NCI-H1930 (cell line): ENCODE measurements at places on chromosomes 12 and 14.

DNA sequence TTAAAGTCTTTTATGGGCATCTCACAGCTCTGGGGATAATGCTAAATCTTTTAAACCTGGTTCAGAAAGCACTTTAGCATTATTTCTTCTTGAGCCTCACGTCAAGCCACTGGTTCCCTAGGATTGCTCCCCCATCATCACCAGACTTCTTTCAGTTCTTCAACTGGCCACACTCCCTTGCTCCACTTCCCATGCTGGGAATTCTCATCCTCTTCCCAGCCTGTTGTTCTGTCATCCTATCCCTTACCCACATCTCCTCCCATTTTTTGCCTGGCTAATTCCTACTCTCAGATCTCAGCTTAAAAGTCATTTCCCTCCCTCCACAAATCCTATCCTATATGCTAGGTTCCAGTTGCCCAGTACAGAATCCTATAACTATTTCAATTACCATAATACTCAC, 14.4 kb downstream of the FERMT2 start:
- DNase-seq: no peak

DNA sequence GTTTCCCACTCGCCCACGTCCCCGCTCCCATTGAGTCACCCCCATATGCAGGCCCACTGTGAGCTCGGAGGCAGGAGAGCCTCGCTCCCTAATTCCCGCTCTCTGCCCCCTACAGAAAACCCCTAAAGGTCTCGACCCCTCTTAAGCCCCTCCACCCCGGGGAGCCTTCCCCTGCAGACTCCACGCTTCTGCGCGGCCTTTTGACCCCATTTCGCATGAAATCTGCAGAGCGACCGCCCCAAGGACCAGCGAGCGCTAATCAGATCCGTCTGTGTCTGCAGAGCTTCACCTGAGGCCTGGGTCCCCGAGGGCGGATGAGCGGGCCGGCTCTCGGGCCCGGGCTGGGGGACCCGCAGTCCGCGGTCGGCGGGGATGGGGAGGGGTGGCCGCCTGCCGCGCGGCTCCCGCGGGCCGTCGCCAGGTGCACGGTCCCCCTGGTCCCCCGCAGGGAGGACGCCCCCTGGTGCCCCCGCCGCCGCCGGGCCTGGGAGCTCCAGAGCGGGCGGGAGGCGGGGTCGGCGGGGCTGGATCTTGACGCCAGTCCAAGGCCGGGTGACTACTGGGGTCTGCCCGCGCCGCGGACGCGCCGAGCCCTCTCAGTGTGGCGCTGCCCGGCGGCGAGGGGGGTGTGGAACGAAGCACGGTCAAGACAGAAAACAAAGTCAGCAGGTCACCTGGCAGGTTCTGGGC, 10.1 kb downstream of the BMP4 start:
- DNase-seq: no peak

- peak; percentile 24 for DNase-seq
These were observed 5.5 kb upstream of the CELA1 start for GRCh38 chr12:51351913-51352532.

GRCh38 chr14:105173901-105174894, 5.6 kb upstream of the JAG2 start:
- DNase-seq: no peak

DNA sequence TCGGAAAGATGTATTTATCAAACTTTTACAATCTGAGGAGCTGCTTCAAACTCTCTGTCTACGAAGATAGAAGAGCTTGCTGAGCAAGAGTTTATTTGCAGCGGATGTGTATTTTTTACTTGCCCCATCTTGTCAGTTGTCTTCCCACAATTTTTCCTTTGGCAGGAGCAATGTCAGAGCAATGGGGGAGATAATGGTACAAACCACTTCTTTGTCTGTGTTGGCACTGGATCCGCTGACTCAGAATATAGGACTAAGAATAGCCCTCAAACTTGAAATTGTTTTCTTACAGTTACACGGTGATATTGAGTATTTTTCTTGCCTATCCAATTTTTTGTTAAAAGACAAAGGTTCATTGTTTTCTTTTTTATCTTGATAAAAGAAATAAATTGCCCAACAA, 27.6 kb downstream of the HELB start:
- no peak for DNase-seq

- DNase-seq: no peak
These were observed 1337.4 kb downstream of the FSCB start for GRCh38 chr14:43169722-43170121.

DNA sequence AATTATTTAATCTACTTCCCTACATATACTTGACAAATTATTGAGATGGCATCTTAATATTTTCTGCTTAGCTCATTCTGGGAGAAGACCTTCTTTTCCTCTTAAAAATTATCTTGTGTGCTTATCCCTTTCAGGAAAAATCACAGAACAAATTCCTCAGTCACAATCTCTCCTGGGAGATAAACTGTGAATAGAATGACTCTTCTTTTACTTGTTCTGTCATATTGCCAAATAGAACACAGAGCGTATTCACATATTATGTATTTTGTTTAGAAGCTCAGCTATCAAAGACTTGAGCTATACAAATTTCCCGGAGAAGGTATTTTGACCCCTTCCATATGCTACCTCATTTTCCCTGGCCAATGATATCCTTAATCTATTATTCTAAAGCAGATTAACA, 146.7 kb downstream of the TMEM117 start:
- DNase-seq: no peak

- no peak for DNase-seq
These were observed 15.8 kb downstream of the RGS6 start for GRCh38 chr14:71947947-71948500.

DNA sequence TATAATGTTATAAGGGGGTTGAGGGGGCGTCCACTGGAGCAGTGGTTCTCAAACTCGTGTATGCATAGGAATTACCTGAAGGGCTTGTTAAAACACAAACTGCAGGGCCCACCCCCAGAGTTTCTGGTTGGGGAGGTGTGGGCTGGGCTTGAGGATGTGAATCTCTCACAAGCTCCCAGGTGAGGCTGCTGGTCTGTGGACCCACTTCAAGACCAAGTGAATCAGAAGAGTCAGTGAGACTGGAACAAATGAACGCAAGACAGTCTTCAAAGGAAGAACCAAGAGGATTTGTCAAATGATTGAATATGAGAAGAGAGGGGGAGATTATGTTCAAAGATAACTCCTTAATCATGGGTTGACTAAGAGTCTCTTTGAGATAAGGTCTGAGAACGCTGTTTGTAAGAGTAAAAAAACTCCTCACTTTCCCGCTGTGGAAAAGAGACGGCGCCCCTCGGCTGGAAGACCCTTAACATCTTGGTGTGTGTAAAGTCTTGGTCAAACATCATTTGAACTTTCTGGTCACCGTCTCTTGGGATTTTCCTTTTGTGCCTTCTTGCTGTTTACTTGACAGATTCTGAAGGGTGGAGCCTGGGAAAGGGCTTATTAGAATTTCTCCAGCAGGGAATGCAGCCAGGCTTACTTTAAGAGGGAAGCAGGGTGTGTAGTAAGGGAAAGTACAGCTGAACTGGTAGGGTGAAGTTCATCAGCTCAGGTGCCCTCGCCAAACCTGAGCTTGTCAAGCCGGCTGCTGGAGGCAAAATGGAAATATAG, 5.3 kb upstream of the FOXN3 start:
- no peak for DNase-seq

DNA sequence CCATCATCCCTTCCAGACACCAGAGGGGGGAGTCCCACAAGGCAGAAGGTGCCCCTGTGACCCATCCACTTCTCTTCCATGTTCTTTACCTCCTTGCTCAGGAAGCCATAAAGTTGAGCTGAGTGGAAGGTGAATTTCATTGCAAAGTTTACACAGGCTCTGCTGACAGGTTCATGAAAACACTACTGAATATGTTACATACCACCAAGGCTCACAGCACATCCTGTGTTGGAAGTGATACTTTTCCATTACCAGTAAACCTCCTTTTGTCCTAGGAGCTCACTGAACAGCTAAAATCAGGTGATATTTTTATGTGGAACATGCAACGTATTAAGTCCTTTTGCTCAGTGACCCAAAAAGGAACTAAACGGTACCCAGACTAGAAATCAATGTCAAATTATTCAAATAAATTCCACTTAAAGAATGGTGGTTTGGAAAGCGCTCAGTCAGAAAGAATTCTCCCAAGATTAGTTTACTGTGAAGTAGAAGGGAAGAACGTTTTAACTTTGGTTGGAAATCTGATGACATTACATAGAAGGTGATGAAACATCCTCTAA, 196.2 kb upstream of the NUDT4 start:
- no peak for DNase-seq

- no peak for DNase-seq
These were observed 4.9 kb downstream of the PTGDR start for GRCh38 chr14:52272375-52272774.

GRCh38 chr12:133217219-133217618, 18.5 kb downstream of the ANHX start:
- no peak for DNase-seq

- peak; percentile 86 for DNase-seq
These were observed 3.6 kb upstream of the ARID2 start for GRCh38 chr12:45725631-45726602.

GRCh38 chr12:111056618-111057521, 136.5 kb upstream of the MYL2 start:
- DNase-seq: no peak

- no peak for DNase-seq
These were observed 64.7 kb downstream of the GPR65 start for GRCh38 chr14:88069677-88070076.

DNA sequence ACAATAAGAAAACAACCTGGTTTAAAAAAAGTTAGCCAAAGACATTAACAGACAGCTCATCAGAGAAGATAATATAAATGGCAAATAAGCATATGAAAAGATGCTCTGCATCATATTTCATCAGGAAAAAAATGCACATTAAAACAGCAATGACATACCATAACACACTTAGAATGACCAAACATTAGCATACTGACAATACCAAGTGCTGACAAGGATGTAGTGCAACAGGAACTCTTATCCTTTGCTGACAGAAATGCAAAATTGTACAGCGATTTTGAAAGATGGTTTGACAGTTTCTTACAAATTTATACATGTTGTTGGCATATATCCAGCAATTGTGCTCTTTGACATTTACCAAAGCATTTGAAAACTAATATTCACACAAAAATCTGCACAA, 573.0 kb downstream of the FSCB start:
- DNase-seq: no peak

GRCh38 chr12:47862881-47863280, 41.9 kb downstream of the VDR start:
- no peak for DNase-seq

DNA sequence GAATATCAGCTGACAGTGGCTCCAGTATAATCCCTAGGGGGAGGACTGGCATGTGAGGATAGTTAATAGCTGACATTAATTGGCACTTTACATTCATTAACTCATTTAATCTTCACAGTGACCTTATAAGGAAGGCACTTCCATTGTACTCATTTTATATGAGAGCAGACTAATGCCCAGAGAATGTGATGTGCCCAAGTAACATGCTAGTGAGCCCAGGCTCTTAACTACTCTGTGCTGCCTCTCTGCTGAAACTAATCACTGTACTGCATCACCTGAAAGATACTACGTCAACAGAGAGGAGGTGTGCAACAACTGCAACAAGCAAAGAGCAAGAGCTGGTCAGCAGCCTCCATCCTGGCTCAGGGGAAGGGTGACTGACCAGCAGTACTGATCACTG, 40.1 kb downstream of the GALNT4 start:
- DNase-seq: no peak

DNA sequence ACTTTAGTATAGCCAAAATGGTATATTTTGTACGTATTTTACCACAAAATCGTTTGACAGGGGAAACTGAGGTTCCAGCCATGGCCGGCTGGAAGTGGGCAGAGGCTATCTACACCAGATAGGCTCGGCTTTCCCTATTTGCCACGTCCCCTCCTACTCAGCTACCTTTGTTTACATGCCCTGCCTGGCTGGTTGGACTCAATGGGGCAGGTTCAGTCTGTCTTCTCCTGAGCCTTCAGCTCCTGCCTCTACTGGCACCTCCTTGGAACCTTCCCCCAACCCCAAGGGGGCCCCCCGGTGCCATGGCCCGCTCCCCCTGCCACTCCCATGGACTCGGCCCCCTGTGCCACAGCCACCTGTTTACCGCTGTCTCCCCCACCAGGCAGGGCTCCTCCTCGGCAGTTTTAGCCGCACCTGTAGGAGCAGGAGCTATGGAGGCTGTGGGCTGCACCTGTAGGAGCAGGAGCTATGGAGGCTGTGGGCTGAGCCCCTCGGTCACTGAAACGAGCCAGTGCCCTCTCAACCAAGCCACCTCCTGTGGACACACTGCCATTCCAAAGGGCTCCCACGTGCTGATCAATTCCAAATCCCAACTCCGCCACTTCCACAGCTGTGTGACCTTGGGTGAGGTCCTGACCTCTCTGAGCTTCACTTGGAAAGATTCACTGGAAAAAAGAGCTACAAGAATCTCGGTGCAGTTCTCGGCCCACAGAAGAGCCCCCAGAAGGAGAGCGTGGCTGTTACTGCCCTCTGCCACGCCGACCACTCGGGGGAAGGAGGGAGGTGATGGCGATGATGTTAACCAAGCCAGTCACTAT, 62.2 kb downstream of the NCOR2 start:
- DNase-seq: no peak

- no peak for DNase-seq
These were observed 53.4 kb downstream of the PLBD1 start for GRCh38 chr12:14514154-14514842.

- DNase-seq: no peak
These were observed 9.7 kb downstream of the NAP1L1 start for GRCh38 chr12:76074701-76075336.

DNA sequence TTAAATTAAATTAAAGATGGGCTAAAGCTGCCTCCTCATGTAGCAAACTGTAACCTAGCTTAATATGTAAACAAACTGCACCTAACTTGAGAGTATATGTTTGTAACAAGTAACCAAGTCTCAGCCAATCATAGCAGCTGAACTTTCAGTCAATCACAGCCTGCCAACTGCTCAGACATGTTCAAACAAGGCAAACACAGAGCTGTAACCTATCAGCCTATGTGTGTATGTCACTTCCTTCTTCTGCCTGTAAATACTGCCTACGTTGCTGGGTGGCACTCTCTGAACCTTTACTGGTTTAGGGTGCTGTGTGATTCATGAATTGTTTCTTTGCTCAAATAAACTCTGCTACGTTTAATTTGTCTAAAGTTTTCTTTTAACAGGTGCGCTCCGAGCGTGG, 2.9 kb downstream of the SERPINA6 start:
- DNase-seq: no peak

- no peak for DNase-seq
These were observed 377.1 kb upstream of the FAR2 start for GRCh38 chr12:28771968-28772367.

DNA sequence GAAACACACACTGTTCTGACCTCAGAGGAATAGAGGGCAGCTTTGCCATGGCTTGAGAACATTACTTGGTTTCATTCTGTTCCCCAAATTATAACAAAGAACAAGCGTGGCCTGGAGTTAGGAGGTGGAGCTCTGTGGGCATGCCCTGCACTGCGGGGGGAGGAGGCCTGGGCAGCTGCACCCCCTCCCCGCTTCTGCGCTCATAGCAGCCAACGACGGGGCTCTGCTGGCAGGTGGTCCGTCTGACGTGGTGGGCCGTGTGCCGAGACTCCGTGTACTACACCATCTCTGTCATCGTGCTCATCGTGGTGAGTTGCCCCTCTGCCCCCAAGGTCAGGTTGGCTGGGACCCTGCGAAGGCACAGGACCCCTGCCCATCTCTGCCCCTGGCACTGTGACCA, 70.4 kb upstream of the RIN3 start:
- DNase-seq: no peak
